DMS153 (cell line): ENCODE measurements at places on chromosomes 3 and 15.
A peak's percentile ranks its signal among the peaks of the same experiment; 100 is the strongest.

DNA sequence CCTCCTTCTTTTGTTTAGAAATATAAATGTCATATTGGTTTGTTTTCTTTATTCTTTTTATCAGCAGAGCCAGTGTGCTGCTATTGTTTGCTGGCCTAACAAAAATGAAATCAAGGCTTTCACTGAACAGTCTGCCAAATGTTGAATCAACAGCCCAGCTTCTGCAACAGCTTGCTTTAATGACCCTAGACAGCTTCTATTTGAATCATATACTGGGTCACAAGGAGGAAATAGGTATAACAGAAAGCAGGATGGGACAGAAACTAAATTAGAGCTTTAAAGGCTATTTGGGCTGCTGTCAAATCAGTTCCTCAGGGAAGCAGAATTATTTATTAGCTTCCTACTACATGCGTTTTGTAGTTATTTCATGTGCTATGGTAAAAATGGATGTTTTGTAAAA lies 12.1 kb upstream of the DNAJC13 start:
- peak; percentile 84 for DNase-seq

GRCh38 chr3:183298701-183299153 lies 45.7 kb downstream of the B3GNT5 start:
- no peak for DNase-seq

DNA sequence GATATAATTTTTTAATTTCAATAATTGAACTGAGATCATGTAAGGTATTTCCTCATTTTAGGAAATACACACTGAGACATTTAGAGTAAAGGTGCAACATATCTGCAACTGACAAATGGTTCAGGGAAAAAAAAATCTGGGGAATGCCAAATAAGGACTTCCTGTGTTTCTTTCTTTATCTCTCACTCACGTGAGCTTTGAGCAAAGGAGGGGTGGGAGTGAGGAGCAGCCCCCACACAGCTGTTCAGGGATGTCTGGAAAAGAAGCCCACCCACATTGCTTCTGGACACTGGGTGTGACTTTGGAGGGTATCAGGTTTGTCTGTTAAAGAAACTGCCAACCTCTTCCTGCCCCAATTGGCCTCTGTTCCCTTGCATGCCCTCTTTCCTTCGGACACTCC lies 5.6 kb upstream of the TP63 start:
- no peak for DNase-seq

DNA sequence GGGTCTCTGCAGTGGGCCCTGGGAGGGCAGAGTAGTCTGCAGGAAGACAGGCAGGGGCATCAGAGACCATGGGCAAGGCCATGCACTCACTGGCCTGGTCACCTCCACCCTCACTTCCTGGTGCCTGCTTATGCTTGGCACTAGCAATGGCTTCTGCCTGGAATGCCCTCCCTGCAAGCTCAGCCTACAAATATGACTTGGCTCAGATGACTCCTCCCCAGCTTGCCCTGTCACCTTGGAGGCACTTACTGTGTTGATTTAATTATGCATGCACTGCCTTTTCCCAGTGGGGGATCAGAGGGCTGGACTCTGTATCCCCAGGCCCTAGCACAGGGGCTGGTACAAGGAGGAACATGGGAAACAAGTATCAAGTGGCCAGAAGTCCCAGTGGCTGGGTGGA lies 7.8 kb downstream of the C3orf18 start:
- DNase-seq, result no peak

DNA sequence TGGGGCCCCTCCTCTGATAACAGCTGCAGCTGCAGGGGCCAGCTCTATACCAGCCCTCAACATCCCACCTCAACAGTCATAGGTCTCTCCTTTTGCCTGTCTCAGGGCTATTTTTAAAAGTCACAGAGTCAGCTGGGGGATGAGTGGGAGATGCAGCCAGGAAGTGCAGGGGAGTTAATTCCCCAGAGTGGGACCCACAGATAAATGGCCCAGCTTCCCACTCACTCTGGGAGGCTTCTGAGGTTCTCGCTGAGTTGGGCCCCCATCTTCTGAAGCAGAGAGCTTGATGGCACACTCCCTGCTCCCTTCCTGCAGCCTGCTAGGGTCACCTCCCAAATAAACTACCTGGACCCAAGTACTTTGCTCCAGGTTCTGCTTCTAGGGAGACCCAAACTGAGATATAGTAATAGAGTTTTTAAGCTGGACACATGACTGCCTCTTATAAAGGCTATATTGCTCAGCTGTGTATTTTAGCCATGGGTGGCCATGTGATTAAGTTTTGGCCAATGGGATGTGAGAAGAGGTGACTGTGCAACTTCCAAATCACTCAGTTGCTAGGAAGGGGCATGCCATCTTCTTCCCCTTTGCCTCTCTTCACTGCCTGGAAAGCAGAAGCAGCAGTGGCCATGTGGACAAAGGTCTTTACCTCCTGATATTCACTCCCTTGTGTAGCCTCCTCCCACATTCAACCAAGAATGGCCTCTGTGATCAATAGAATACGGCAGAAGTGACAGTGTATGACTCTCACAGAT lies 15.5 kb upstream of the VIPR1 start:
- no peak for DNase-seq

DNA sequence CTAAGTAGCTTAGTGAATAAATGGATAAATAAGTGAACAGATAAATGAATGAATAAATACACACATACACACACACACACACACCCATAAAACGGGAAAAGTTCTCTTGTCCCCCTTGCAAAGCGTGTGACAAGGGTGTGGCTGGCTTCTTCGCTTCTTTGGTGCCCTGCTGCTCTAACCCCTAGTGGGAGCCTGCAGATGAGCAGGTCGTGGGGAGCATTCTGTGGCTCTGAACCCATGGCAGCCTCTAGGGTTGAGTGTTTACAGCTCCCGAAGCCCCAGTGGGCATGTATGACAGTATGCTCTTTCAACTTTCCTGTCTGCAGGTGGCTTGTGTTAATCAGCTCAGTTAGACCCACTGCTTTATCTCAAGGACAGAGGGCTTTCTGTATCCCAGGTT lies 582.3 kb downstream of the EDEM1 start:
- DNase-seq, result no peak

DNA sequence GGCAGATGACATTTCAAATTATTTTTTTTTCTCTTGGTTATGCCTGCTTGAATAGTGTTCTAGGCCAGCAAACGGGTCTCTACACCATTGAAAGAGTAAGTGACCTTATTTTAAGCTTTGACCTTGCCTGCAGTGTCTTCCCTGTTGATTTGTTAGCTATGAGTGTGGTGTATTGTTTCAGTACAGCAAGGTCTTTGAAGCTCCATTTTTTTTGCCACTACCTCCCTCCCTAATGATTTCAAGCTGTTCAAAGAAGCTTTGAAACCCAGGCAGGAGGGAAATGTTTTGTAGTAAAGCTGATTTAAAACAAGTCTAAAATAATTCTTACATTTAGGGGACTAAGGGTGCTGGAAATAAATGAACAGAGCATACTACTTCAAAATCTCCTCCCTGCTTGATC lies 1249.8 kb downstream of the ROBO1 start:
- DNase-seq, result no peak

- no peak for DNase-seq
These were observed 9.7 kb downstream of the ZXDC start for GRCh38 chr3:126465928-126466544.

- no peak for DNase-seq
These were observed 150.7 kb downstream of the OPA1 start for GRCh38 chr3:193743702-193744047.

DNA sequence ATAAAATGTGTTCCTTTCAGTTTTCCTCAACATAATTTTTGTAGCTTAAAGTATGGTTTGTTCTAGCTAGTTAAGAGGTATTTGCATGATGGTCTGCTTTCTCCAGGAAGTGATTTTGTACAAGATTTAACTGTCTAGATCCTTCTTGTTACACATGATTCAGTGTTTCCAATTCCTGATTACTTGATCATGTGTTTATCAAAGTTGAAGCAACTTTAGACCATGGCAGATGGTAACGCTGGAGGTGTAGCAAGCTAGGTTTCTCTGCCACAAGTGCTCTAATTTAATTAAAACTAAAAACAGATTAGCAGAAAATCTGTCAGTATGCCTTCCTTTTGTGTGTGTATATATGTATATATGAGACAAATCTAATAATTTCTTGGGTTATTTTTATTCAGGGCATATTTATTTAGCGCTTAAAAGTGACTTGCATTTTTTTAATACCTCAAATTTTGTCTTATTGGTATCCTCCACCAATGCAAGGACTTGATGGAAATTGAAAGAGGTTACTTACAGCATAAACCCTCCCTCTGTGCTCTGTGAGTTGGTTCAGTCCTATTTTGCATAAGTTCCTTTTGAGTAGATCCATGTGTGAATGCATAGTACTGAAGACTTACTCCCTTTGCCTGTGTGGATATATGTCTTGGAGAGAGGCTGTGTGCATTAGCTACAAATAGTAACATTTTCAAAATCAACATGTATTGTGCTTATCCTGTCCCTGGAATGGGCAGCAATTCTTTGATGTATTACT lies 157.3 kb upstream of the CGNL1 start:
- peak; percentile 82 for DNase-seq

DNA sequence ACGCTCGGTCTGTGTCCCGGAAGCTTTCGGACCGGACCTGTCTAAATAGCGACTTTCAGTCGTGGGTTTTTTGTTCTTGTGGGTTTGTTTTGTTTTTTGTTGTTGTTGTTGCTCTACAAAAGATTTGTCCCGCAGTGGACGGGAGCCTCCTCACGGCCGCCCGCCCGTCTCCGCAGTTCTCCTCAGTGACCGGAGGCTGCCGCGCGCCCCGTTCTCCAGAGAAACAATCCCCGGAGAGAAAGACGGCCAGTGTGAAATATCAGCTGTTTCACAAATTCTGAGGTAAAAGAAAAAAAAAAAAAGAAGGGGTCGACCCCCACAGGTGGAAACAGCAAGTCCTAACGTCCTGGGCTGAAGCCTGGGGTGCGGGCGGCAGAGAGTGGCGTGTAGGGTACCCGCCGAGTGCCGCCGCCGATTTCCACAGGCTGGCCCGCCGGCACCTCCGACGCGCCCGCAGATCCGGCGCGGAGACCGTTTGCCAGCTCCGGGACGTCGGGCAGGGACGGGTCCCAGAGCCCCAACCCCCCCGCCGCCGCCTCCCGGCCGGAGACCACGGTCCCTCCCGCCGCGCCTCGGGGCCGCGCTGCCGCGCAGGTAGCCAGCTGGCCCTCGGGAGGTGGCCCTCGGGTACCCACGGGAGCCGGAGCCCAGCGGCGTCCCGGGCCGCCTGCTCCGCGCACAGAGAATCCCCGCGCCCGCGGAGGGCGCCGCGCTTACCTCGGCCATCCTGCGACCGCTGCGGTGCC lies 478 bp downstream of the BNC1 start:
- DNase-seq, result no peak

- DNase-seq, result no peak
These were observed 7.1 kb downstream of the P4HTM start for GRCh38 chr3:48997102-48997635.

- no peak for DNase-seq
These were observed 8.8 kb downstream of the GNL3 start for GRCh38 chr3:52694528-52695189.

DNA sequence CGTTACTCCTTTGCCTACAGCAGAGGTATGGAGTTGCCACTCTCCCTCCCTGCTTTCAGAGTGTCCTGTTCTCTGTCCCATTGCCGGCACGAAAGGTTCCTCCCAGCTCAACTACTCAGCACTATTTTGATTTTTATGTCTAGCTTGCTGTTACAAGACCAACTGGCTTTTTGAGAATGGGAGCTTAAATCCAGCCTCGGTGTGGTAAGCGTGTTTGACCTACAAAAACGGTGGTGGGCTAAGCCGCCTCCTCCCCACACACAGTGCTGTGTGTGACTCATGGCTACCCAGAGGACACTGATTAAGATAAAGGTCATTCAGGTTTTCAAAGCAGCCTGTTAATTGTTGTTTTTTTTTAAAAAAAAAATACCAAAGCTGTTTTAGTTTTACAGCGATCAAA lies 64.5 kb downstream of the LRTM1 start:
- no peak for DNase-seq

DNA sequence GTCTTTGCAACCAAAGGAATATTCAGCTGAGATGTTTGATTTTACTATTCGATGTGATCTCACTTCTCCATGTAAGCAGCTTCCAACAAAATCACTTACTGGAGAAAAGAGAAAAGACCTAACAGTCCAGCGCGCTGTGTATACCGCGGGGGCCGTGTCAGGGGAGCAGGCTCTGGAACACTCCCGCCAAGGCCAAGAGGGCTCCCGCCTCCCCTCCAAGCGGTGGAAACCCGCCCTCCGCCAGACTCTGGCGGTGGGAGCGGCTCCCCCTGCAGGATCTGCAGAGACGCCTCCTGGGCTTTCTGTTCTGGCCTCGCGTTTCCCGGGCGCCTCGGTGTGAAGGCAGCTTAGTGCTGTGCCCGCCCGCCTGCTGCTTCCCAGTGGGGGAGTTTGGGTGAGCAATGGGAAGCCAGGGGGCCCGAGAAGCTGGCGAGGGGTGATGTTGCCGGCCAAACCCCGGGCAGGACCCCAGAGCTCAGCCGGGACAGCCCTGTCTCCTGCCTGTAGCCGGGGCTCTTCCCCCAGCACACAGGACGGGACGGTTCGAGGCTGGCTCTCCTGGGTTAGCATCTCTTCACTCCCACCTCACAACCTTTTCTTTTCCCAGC lies 36.3 kb downstream of the CHST14 start:
- peak; percentile 26 for DNase-seq

DNA sequence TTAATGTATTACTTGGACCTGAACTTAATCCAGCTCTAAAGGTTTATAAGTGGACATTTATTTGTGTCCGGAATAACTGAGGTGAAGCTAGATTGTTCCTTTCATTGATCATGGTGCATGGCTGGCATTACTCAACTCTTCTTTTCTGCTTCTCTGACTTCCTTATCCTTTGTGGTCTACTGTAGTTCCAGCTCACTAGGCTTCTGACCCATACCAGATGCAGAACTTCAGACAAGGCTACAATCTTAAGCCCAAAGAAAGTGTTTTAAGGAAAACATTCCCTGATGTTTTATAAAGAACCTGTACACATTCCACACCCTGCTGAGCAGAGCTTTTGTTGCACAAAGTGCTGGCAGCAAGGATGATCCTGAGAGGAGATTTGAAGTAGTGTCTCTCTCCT lies 250.8 kb upstream of the TGFBR2 start:
- DNase-seq, result no peak

- DNase-seq, result no peak
These were observed 61.1 kb downstream of the FEZF2 start for GRCh38 chr3:62312201-62312600.

DNA sequence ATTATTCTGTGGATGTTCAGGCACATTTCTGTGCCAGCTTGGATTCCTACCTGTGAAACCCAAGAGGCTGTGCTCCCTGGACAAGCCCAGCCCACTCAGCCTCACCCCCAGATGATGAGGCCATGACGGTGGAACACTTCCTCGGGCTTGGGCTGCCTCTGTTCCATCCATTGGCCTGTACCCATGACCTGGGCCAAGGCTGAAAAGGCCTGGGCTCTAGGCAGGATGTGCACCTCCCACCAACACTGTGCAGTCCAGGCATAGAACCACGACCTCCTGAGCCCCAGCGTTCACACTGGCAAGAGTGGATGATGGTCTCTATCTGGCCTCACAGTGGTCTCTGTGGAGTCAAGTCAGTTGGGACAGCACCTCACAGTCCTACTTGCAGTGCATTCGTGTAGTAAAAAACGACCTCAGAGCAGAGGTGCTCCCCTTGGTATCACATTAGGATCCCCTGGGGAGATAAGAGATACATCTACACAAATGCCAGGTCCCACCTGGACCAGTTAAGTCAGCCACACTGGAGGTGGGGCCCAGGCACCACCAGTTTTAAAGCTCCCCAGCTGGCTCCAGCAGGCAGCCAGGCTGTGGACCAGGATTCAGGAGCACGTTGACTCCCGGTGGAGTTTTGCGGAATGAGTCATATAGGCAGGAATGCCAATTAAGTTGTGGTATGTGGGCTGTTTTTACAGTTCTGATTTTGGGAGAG lies 39.0 kb upstream of the IGF1R start:
- DNase-seq, result no peak

GRCh38 chr15:76309601-76310330 lies 1.5 kb downstream of the ETFA start:
- DNase-seq, result no peak
